ENCODE measurements at places on chromosomes 7 and 10. TPM values are rescaled to one million over a fixed set of nuclear protein-coding genes. Genes with fewer than 3 reads are reported as not detected.

GRCh38 chr10:29621161-29621560 is 13.6 kb downstream of the SVIL start:
- H3K27ac ChIP-seq: peak overlapping the region; percentile 59
- DNase-seq: no peak
- no peaks in the 10 kb centered on the region for H3K36me3 ChIP-seq
- H3K27me3 ChIP-seq: no peaks in the 10 kb centered on the region
- peaks cover 20% of the 10 kb centered on the region for H3K4me1 ChIP-seq

- peak; percentile 94 for DNase-seq
- H3K4me3 ChIP-seq: no peak overlapping the region
- no peaks in the 10 kb centered on the region for H3K36me3 ChIP-seq
- H3K27me3 ChIP-seq: no peaks in the 10 kb centered on the region
- H3K4me1 ChIP-seq: no peaks in the 10 kb centered on the region
Measured at GRCh38 chr10:9357471-9357870, 1303.0 kb downstream of the GATA3 start.

GRCh38 chr7:134925766-134926165 is 60.5 kb upstream of the AGBL3 start:
- H3K4me3 ChIP-seq: no peak overlapping the region
- H3K27ac ChIP-seq: no peak overlapping the region
- no peaks in the 10 kb centered on the region for H3K27me3 ChIP-seq
- no peak for DNase-seq
- peaks cover 5% of the 10 kb centered on the region for H3K36me3 ChIP-seq

The PSTK gene
- 4.7 TPM for polyA plus RNA-seq

- DNase-seq: no peak
- H3K4me1 ChIP-seq: no peaks in the 10 kb centered on the region
- no peak overlapping the region for H3K27ac ChIP-seq
- H3K36me3 ChIP-seq: peaks cover 3% of the 10 kb centered on the region
Measured at GRCh38 chr7:127718340-127718679, 66.3 kb downstream of the SND1 start.

DNA sequence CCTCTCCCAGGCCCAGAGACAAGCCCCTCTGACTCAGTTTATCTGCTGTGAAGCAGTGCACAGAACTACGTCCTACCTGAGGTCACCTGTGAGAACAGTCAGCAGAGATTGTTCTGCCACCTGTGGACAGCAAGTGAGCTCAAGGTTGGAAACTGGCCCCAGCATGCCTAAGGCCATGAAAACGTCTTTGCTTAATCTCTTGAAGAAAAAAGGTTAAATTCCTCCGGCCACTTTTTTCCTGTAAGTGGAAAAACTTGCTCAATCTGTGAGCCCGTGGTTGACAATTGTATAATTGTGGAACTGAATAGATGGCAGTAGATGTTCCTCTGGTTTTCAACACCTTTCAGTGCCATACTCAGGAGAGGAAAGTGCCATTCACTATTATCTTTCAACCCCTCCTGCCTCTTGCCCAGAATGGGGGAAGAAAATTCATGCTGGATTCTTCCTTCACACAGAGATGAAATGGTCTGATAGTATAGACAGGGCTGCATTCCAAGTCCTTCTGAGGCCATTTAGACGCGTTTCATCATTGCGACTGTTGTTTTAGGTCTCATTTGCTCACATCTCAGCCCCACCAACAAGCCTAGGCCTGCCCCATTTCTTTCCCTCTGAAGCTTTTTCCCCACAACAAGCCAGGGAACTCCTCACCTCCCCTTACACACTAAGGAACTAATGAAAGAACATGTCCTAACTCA is 292.9 kb downstream of the FZD1 start:
- no peaks in the 10 kb centered on the region for H3K4me1 ChIP-seq
- no peak overlapping the region for H3K27ac ChIP-seq
- DNase-seq: no peak
- no peak overlapping the region for H3K4me3 ChIP-seq
- H3K27me3 ChIP-seq: no peaks in the 10 kb centered on the region
- no peaks in the 10 kb centered on the region for H3K36me3 ChIP-seq

- no peaks in the 10 kb centered on the region for H3K27me3 ChIP-seq
- H3K27ac ChIP-seq: no peak overlapping the region
- peaks cover 4% of the 10 kb centered on the region for H3K36me3 ChIP-seq
Measured at GRCh38 chr7:20064181-20064970, 152.8 kb downstream of the MACC1 start.

DNA sequence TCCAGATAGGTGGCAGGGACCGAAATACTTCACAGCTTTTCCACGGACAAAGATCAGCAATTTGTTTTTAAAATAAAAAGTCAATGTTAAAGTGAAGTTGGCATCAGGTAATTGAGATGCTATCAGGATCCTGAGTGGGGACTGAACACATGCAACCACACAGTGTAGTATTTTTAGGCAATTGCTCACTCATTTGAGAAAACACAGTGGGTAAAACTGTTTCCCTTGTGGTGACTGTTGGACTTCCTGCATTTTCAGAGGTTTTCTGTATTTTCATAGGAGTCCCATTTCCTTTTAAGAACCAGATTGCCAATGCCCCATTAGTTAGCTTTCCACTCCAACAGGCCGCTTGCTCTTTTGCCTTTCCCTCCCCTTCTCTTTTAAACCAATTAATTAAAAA is 159.5 kb upstream of the ZNF32 start:
- no peak overlapping the region for H3K27ac ChIP-seq
- no peaks in the 10 kb centered on the region for H3K36me3 ChIP-seq
- no peaks in the 10 kb centered on the region for H3K27me3 ChIP-seq

DNA sequence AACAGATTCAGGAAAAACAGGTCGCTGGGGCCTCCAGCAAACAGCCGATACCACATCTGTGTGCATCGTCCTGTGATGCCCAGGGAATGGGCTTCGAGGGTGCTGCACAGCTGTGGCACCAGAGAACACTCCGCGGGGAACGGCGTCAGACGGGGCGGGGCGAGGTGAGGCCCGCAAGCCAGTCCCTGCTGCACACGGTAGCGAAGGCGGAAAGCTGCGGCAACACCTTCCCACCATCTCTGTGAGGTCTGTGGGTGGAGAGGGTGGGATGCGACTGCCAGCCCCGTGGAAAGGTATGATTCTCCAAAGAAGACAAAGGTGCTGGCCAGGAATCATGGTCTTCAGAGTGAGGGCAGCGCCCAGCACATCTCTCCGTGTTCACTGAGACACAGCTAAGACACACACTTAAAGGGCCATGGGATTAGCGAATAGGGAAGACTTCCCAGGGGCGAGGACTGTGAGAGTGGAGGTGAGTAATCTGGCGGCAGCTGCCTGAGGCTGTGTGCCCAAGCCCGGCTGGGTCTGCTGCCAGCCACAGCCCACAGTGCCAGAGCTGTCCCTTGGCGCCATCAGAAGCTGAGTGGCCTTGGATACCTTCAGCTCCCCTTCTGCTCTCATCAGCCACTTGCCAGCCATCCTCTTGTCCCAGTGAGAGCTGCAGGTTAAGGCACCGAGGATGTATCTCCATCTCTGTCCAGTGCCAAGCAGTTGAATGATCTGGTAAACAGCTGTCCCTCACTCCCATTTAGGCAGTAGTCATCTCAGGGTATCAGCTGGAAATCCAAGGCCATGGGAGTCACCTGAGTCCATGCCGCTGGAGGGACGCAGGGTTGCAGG is 17.6 kb downstream of the PRKAG2 start:
- no peak for DNase-seq
- no peak overlapping the region for H3K27ac ChIP-seq
- peaks cover 6% of the 10 kb centered on the region for H3K4me1 ChIP-seq
- H3K27me3 ChIP-seq: no peaks in the 10 kb centered on the region
- no peaks in the 10 kb centered on the region for H3K36me3 ChIP-seq

The C7orf33 gene
- not detected for polyA plus RNA-seq

GRCh38 chr7:77393261-77393660 is 22.9 kb downstream of the GSAP start:
- H3K4me1 ChIP-seq: peaks cover 4% of the 10 kb centered on the region
- H3K27me3 ChIP-seq: no peaks in the 10 kb centered on the region
- DNase-seq: no peak
- H3K27ac ChIP-seq: no peak overlapping the region
- no peaks in the 10 kb centered on the region for H3K36me3 ChIP-seq

DNA sequence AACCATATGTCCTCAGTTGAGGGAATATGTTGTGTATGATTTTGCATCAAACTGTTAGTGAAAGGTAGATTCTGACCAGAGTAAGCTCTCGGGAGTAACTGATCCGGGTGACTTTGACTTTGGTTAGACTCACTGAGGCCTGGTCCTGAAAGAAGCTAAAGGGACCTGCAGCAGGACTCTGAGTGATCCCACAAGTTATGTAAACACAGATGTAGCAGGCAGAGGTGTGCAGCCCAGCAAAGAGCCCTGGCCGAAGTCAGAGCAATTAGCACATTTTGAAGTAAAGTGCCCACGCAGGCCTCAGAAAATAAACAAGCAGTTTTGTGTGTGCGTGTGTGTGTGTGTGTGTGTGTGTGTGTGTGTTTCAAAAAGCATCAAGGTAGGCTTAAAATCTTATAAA is 245.6 kb upstream of the FERD3L start:
- no peak for DNase-seq
- H3K4me1 ChIP-seq: no peaks in the 10 kb centered on the region
- H3K4me3 ChIP-seq: no peak overlapping the region
- H3K27me3 ChIP-seq: no peaks in the 10 kb centered on the region
- H3K27ac ChIP-seq: no peak overlapping the region

The TMEM176B gene
- polyA plus RNA-seq: 54.8 TPM

The A1CF gene
- polyA plus RNA-seq: under 0.01 TPM

DNA sequence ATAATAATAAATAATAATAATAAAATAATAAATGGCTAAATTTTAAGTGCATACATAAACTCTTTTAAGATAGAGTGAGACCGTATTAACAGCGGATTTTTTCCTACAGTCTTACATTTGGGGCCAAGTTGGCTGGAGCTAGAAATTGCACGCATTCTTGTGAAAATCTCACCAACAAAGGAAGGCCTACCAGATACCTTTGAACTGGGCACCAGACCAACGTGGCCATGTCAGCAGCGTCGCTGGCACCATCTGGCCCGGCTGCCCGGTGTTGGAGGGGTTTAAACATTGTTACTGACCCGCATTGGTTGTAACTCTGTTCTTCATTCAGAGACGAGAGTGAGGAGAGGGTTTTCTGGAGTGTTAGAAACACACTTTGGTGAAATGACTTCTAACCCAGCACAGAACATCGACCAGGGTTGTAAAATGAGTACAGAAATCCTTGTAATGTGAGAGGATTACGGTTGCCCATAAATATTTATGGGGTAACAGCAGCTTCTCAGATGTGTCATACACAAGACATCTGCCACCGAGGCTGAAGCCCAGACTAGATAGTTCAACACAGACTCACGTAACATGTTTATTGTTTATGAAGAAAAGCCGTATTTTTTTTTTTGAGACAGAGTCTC is 34.6 kb upstream of the UNCX start:
- H3K27ac ChIP-seq: no peak overlapping the region
- no peaks in the 10 kb centered on the region for H3K36me3 ChIP-seq
- H3K4me3 ChIP-seq: no peak overlapping the region
- no peaks in the 10 kb centered on the region for H3K4me1 ChIP-seq
- H3K27me3 ChIP-seq: peaks cover 11% of the 10 kb centered on the region
- DNase-seq: no peak

DNA sequence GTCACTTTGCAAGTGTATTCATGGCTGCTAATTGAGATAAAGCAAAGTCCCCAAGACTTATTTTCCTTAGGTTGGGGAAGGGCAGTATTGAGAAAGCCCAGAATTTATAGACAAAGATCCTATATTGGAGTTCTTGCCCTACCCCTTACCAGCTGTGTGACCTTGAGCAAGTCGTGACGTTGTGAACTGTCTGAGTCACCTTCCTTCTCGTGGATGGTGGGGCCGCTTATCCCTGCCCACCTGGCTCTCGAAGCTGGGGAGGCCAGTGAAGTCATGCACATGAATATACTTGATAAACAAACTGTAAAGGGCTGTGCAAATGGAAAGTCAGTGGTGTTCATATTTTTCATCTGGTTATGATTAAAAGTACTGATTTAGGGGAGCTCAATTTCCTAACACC is 127.4 kb downstream of the TACC2 start:
- H3K4me1 ChIP-seq: peaks cover 5% of the 10 kb centered on the region
- no peak overlapping the region for H3K4me3 ChIP-seq
- H3K27ac ChIP-seq: peak overlapping the region; percentile 100
- no peaks in the 10 kb centered on the region for H3K27me3 ChIP-seq

GRCh38 chr10:98446151-98446660 is 529 bp downstream of the HPS1 start:
- H3K4me3 ChIP-seq: peak overlapping the region; percentile 92
- peaks cover 3% of the 10 kb centered on the region for H3K4me1 ChIP-seq
- H3K27ac ChIP-seq: peak overlapping the region; percentile 92

The RBM28 gene
- polyA plus RNA-seq: 21.8 TPM

GRCh38 chr7:37395618-37396259 is 52.9 kb downstream of the ELMO1 start:
- H3K4me1 ChIP-seq: no peaks in the 10 kb centered on the region
- H3K27me3 ChIP-seq: no peaks in the 10 kb centered on the region
- H3K4me3 ChIP-seq: no peak overlapping the region
- no peak for DNase-seq

The AQP1 gene
- polyA plus RNA-seq: 267 TPM

The TWIST1 gene
- 0.27 TPM for polyA plus RNA-seq

- H3K27me3 ChIP-seq: no peaks in the 10 kb centered on the region
- H3K27ac ChIP-seq: no peak overlapping the region
- no peak for DNase-seq
- H3K36me3 ChIP-seq: no peaks in the 10 kb centered on the region
- H3K4me1 ChIP-seq: peaks cover 3% of the 10 kb centered on the region
Measured at GRCh38 chr7:36673703-36674102, 50.6 kb downstream of the AOAH start.

DNA sequence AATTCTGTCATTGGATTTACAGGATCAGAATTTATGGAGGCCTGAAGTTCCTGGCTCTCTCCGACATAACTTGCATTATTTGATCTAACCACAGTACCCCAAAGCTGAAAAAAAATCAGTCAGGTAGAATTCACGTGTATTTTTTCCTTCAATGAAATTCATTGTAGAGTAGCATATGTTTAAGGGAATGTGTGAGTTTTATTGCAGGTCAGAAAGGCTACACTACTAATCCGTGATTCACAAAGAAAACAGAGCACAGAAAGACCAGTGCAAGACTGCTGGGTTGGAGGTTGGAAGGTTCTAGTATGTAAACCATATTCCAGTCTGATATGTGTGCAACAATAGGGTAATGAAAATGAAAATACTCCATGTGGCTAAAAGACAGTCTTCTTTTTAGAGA is 247.0 kb upstream of the FERD3L start:
- no peak overlapping the region for H3K4me3 ChIP-seq
- H3K4me1 ChIP-seq: no peaks in the 10 kb centered on the region
- no peaks in the 10 kb centered on the region for H3K27me3 ChIP-seq
- H3K36me3 ChIP-seq: no peaks in the 10 kb centered on the region
- no peak overlapping the region for H3K27ac ChIP-seq
